ENCODE measurements at places on chromosomes 3 and 15. TPM values are rescaled to one million over a fixed set of nuclear protein-coding genes. Genes with fewer than 3 reads are reported as not detected.

The ANKRD63 gene
- total RNA-seq = not detected

The TRIM71 gene
- total RNA-seq = not detected

The GABRR3 gene
- total RNA-seq = not detected

The LRRIQ4 gene
- not detected for total RNA-seq

The KY gene
- total RNA-seq = 0.25 TPM

The ABI3BP gene
- 38.0 TPM for total RNA-seq

The ZBTB20 gene
- total RNA-seq = 27.1 TPM

The PXYLP1 gene
- total RNA-seq = 7.2 TPM

The TTLL13 gene
- total RNA-seq = not detected

The GOLGA8G gene
- not detected for total RNA-seq

The MYH15 gene
- total RNA-seq = 0.10 TPM

The SLC38A3 gene
- total RNA-seq = not detected

The FSIP1 gene
- total RNA-seq = 0.25 TPM

The LYZL4 gene
- total RNA-seq = not detected

The AQP9 gene
- not detected for total RNA-seq

The SKOR1 gene
- total RNA-seq = not detected

The BTLA gene
- not detected for total RNA-seq

The ADCY5 gene
- 1.2 TPM for total RNA-seq

The GNAT1 gene
- total RNA-seq = not detected

The LIPC gene
- total RNA-seq = 0.20 TPM

The PPP2R3A gene
- total RNA-seq = 12.3 TPM

The FILIP1L gene
- total RNA-seq = 16.0 TPM

The STRC gene
- not detected for total RNA-seq

The ISLR gene
- total RNA-seq = 259 TPM

The RAD51 gene
- 1.7 TPM for total RNA-seq

The GMPPB gene
- 23.6 TPM for total RNA-seq

The PCOLCE2 gene
- total RNA-seq = 65.1 TPM

The STRIT1 gene
- total RNA-seq = not detected

The ADGRG7 gene
- not detected for total RNA-seq

The GOLGA8M gene
- total RNA-seq = 1.2 TPM

The ARL14 gene
- not detected for total RNA-seq

The PLSCR1 gene
- 177 TPM for total RNA-seq

The UNC13C gene
- total RNA-seq = not detected

The PP2D1 gene
- total RNA-seq = not detected
